ENCODE measurements at places on chromosomes 13 and 19.

DNA sequence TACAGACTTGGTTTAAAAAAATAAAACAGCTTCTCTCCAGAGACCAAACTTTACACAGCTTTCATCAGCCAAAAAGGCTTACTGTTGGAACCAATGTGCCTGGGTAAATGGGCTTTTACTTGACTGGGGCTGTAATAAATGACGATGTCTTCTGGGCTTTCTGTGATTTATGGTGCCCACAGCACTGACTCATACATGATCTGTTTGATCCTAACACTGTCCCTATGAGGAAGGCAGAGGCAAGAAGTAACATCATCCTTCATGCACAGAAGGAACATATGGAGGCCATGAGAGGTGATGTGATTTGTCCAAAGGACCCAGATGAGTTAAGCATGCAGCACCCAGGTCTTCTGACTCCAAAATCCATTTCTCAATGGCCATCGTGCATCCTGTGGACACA, 77.4 kb downstream of the DOCK9 start:
- DNase-seq: no peak

- no peak for DNase-seq
These were observed 41.4 kb downstream of the UQCRFS1 start for GRCh38 chr19:29171525-29171924.

DNA sequence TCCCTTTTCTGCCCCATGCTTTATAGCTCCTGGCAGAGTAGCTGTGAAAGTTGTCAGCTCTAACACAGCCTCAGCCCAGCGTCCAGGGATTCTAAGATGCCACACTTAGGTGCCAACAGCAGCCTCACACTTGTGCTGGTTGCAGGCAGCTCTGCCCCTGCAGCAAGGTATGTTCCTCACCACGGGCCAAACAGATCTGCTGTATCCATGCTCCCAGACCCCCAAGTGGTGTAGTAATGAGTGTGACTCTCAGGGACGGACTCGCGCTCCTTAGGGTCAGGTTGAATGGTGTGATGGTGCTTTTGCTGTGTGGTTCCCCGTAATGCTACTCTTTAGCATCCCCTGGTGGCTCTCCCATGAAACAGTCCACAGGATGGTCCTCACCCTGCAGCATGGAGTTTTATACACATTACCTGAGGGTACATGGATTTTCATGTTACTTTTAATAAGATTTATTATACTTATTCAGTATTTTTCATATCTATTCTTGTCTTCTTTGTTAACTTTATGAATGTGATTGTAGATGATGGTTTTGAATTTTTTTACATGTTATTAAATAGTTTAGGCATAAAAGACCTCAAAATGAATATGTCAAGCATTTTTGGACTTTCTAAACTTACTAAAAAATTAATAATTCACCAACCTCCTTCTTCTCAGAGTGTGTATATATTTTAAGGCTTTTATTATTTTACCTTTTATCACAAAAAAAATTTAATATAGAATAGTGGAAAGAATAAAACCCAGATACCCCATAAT, 232.5 kb downstream of the SLC7A1 start:
- DNase-seq: peak; percentile 87

DNA sequence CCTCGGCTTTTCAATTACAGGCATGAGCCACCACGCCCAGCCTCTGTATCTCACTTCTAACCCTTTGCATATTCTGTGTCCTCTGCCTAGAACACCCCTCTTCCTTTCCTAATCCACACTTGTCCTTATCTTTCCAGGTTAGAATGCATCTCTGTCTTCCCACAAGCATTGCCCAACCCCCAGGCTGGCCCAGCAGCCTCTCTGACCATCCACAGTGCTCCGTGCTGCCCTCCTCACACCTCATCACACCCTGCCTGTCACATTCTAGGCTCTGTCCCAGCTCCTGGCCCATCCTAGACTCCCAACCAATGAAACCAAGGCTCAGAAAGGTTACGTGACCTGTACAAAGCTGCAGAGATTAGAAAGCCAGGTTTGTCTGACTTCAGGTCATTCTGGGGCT, 11.3 kb downstream of the JAK3 start:
- DNase-seq: no peak

- DNase-seq: no peak
These were observed 5.1 kb downstream of the CHMP2A start for GRCh38 chr19:58549664-58550361.

DNA sequence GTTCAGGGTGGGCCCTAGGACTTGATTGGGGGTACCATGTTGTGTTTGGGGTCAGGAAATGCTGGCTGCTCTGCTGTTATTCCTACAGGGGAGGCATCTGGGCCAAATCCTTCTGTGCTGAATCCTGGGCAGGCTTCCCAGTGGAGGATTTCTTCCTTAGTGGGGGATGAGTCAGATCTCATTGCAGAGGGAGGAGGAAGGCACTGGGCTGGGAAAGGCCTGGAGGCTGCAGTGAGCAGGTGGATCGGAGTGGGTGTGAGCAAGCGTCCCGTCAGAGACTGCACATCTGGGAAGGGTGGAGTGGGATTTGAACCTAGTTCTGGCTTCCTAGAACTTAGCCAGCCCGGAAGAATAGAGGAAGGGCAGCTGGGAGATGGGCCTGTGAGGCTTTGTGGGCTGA, 11.5 kb downstream of the CCDC124 start:
- DNase-seq: no peak

DNA sequence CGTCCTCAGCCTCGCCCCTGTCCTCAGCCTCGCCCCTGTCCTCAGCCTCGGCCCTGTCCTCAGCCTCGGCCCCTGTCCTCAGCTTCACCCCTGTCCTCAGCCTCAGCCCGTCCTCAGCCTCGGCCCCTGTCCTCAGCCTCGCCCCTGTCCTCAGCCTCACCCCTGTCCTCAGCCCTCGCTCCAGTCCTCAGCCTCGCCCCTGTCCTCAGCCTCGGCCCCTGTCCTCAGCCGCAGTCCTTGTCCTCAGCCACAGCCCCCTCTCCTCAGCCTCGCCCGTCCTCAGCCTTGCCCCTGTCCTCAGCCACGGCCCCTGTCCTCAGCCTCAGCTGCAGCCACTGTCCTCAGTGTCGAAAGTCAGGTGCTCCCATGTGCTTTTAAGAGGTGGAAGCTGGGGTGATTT, 10.5 kb downstream of the C13orf46 start:
- no peak for DNase-seq

GRCh38 chr13:34412817-34413375, 529.2 kb upstream of the NBEA start:
- no peak for DNase-seq

GRCh38 chr19:49787746-49788145, 20.9 kb downstream of the AP2A1 start:
- DNase-seq: no peak

- no peak for DNase-seq
These were observed 221.5 kb downstream of the TEX29 start for GRCh38 chr13:111541752-111542529.

DNA sequence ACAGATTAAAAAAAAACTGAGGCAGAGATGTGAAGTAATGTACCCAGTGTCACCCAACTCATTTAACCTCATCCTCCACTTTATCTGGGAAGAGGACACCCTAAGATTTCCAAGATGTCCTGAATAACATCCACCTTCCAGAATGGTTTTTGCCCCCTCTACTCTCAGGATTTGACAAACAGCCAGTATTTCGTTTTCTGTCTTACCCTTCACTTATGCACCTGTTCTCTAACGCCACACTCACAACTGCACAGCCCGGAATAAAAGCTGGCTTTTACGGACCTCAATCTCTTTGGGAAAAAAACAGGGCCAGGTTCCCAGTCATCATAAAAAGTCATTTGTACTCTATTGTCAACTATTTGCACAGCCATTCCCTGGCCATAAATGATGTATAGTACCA, 21.2 kb upstream of the CEACAM6 start:
- DNase-seq: no peak
